ENCODE measurements at places on chromosomes 2 and 18. TPM values are rescaled to one million over a fixed set of nuclear protein-coding genes. Genes with fewer than 3 reads are reported as not detected.

The NCOA1 gene
- total RNA-seq: 5.0 TPM

The XDH gene
- not detected for total RNA-seq

The C2orf68 gene
- total RNA-seq: 15.3 TPM

The UGT1A8 gene
- total RNA-seq: not detected

The SOX11 gene
- total RNA-seq: under 0.01 TPM

The ZNF385B gene
- total RNA-seq: not detected

The DHRS9 gene
- 4.0 TPM for total RNA-seq

The DTNA gene
- total RNA-seq: 9.1 TPM

The IL1R1 gene
- total RNA-seq: 0.65 TPM

The INHBB gene
- total RNA-seq: under 0.01 TPM

The SLC16A14 gene
- 0.46 TPM for total RNA-seq

The SKA1 gene
- 14.6 TPM for total RNA-seq

The PLCD4 gene
- total RNA-seq: 0.97 TPM

The EMILIN2 gene
- total RNA-seq: 2.6 TPM

The DDX1 gene
- total RNA-seq: 128 TPM

The CCDC68 gene
- 1.3 TPM for total RNA-seq

The SCYGR3 gene
- total RNA-seq: not detected

The MYL1 gene
- total RNA-seq: not detected

The STK39 gene
- total RNA-seq: 6.7 TPM

The C2orf80 gene
- total RNA-seq: not detected

The DIS3L2 gene
- 20.7 TPM for total RNA-seq

The CTAGE1 gene
- total RNA-seq: not detected

The CXCR2 gene
- not detected for total RNA-seq

The M1AP gene
- not detected for total RNA-seq

The ATF2 gene
- 41.9 TPM for total RNA-seq

The GCKR gene
- total RNA-seq: 3.2 TPM

The RAB6C gene
- total RNA-seq: not detected

The C2orf78 gene
- not detected for total RNA-seq

The CD8A gene
- total RNA-seq: not detected

The GCA gene
- total RNA-seq: 37.4 TPM

The MROH2A gene
- total RNA-seq: not detected

The ACAA2 gene
- total RNA-seq: 68.9 TPM

The VWA3B gene
- total RNA-seq: not detected

The MLPH gene
- total RNA-seq: not detected

The KANSL3 gene
- 22.3 TPM for total RNA-seq

The NAT8 gene
- not detected for total RNA-seq

The ADD2 gene
- 2.9 TPM for total RNA-seq

The ANKRD30BL gene
- not detected for total RNA-seq

The CCDC121 gene
- total RNA-seq: 1.3 TPM

The GAL3ST2 gene
- not detected for total RNA-seq

The LIPG gene
- 88.9 TPM for total RNA-seq

The KCNG2 gene
- not detected for total RNA-seq

The MYO3B gene
- total RNA-seq: under 0.01 TPM

The TRIM43 gene
- total RNA-seq: not detected

The SLC1A4 gene
- total RNA-seq: 24.0 TPM

The RBM44 gene
- total RNA-seq: 0.91 TPM

The IL36A gene
- total RNA-seq: not detected

The RAX gene
- not detected for total RNA-seq

The MPP4 gene
- 4.0 TPM for total RNA-seq

The CELF4 gene
- total RNA-seq: not detected

The MC5R gene
- not detected for total RNA-seq

The OXER1 gene
- total RNA-seq: not detected

Measured in epithelial cell of umbilical artery (primary cell).